ENCODE measurements at places on chromosomes 2 and 18.

GRCh38 chr18:44246001-44246400 is 434.7 kb upstream of the SETBP1 start:
- no peak for DNase-seq

DNA sequence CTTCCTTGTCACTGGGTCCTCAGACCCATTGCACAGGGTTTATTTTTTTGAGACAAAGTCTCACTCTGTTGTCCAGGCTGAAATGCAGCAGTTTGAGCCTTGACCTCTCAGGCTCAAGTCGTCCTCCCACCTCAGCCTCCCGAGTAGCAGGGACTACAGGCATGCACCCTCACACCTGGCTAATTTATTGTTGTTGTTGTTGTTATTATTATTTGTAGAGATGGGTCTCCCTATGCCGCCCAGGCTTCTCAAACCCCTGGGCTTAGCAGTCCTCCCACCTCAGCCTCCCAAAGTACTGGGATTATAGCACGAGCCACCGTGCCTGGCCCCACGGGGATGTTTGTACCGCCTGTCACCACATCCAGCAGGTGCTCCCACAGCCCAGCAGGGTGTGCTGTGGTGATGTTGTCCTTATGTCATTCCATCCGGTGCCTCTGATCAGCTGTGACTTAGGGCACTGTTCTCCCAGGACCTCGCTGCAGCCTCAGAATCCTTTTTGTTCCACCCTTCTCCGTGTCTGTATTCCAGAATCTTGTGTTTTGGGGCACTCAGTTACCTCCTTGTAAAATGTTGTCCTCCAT is 182.3 kb downstream of the INO80D start:
- DNase-seq, result no peak

DNA sequence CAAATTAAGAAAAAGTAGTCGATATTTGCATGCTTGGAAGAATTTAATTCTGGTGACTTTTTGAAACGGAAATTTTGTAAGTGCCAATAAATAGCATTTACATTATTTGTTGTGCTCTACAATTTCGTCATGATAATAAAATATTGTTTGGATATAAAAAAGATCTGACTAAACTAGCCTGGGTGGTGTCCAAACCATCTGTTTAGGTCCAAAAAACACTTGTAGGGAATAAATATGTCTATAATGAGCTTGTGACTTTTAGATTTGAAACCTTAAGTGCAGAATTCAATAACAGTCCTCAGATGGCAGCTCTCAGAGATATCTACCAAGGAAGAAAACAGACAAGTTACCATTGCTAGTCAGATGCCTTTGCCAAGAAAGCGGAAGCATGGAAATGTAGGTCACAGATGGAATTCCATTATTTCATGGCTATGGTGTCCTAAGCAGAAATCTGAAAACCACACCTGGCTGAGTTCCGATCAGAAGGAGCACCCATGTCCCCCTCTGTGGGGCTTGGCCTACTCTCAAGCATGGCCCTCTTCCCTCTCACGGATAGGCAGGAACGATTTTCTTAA is 731.1 kb downstream of the RNF144A start:
- DNase-seq, result no peak

DNA sequence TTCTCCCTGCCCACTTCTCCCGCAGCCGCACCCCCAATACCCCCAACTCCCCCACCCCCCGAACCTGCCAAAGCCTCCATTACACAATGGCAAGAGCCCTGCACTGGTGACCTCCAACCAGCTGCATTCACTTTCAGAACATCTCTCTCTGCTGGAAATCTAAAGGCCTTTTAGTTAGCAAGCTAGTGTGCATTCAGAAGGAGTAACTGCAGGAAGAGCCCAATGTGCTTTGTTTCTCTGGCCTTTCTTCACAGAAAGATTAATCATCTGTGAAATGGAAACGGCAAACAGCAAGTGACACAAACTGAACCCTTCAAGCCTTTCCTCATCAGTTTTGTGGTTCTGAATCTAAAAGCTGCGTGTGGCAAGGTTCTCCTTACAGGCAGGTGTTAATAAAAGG is 124.2 kb downstream of the OLA1 start:
- DNase-seq, result no peak

- no peak for DNase-seq
These were observed 4.8 kb upstream of the ZFP36L2 start for GRCh38 chr2:43230951-43231827.

GRCh38 chr2:204274991-204275390 is 270.3 kb upstream of the PARD3B start:
- DNase-seq, result no peak

GRCh38 chr2:177038787-177039484 is 173.7 kb upstream of the HNRNPA3 start:
- no peak for DNase-seq

DNA sequence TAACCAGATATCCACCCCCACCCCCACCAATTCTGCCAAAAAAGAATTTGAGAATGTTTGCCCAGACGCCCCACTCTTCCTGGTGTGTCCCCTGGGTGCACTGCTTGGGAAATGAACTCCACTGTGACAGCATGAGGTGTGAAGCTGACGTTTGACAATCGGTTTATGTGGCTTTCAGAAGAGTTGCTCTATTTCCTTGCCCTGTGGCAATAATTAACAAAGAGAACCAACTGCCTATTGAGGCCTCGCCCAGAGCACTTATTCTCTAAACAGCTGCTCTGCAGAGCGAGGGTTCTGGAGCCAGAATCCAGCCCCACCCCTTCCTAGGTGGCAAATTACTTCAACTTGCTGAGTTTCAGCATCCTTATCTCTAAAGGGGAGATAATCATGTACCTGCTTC is 115.8 kb upstream of the SIX3 start:
- DNase-seq, result no peak

GRCh38 chr18:13615432-13615861 is 110.9 kb downstream of the FAM210A start:
- DNase-seq, result no peak

GRCh38 chr2:39996653-39997080 is 217.6 kb upstream of the THUMPD2 start:
- no peak for DNase-seq

All from GM04504 (cell line).